Heart right ventricle (tissue), 16 donors: ENCODE measurements at places on chromosomes 1 and 21. TPM values are rescaled to one million over a fixed set of nuclear protein-coding genes. Genes with fewer than 3 reads are reported as not detected.

TSPEAR gene
- 2.1 TPM for total RNA-seq

FCRL6 gene
- not detected for total RNA-seq

SGIP1 gene
- 19.6 TPM for total RNA-seq

VASH2 gene
- total RNA-seq: 0.49 TPM

RNU1-1 gene
- 5,242 TPM for total RNA-seq

S100A8 gene
- 11.9 TPM for total RNA-seq

- H3K36me3 ChIP-seq: no peaks in the 10 kb centered on the region
- H3K27me3 ChIP-seq: no peaks in the 10 kb centered on the region
Measured at GRCh38 chr1:164914208-164914607, 355.2 kb downstream of the PBX1 start.

DNA sequence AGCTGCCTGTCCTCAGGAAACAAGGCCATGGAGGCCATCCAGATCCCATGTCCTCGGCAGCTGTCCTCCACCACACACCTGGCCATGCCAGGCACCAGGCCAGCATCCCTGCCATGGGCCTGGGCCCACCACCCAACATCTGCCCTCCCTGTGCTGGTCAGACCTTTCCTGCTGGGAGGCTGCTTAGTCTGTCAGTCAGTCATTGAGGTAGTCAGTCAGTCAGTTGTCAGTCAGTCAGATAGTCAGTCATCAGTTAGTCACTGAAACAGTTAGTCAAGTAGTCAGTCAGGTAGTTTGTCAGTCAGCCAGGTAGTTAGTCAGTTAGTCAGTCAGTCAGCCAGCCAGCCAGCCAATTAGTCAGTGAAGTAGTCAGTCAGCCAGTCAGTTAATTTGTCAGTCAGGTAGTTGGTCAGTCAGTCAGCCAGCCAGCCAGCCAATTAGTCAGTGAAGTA is 17.2 kb downstream of the KRTAP10-1 start:
- H3K27ac ChIP-seq: no peak overlapping the region
- no peaks in the 10 kb centered on the region for H3K36me3 ChIP-seq
- H3K4me3 ChIP-seq: no peak overlapping the region
- DNase-seq: no peak

DNA sequence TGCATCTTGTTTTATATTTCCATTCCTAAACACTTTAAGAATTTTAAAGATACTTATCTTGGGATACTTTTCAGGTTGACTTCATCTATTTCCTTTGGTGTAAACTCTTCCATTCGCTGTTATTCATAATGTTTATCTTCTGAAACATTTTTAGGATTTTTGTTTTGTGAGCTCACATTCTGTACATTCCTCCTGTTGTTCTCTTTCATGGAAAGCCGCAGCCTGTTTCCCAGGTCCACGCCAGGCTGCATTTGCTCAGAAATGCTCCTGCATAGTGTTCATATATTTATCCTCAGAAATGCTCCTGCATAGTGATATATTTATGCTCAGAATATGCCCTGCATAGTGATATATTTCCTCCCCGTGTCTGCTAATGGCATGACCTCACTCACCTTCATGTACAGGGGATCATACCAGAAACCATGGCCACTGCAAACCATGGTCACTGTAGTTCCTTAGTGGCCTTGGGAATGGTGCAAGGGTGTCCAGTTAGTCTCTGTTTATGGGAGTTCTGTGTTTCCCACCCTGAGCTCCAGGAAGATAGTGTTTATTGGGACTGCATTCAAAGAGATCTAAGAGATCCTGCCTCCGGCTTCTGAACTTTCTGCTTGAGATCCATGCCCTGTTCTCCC is 153.9 kb upstream of the GREM2 start:
- H3K4me3 ChIP-seq: no peak overlapping the region
- no peaks in the 10 kb centered on the region for H3K27me3 ChIP-seq
- no peaks in the 10 kb centered on the region for H3K36me3 ChIP-seq
- no peak for DNase-seq

DNA sequence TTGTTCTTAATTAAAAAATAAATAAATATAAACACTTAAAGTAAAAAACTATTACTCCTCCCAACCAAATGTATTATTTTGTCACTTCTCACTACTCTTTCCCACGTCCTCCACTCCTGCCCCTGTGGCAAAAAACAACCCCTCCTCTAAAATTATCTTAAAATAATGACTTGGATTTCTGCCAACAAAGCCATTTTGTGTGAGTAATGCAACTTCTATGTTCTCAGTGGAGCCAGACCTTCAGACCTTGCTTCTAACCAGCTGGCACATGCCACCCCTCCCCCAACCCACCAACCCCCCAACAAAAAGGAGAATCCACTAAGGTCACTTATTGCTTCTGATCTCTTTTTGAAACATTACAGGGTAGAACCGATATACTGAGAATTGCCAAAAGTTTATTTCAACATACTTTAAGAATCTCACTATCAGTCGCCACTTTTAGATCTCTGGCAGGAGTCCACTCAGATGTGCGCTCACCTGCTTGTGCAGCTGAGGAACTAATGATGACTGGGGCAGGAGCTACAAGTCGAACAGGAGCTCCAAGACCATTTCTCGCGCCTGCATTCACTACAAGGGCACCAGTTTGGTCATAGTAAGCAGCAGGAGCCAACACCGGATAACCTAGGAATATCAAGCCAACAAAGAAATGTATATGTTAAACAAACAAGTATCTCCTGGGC is 58.3 kb upstream of the SDC3 start:
- H3K4me1 ChIP-seq: peaks cover 52% of the 10 kb centered on the region
- H3K27ac ChIP-seq: peak overlapping the region; percentile 80
- DNase-seq: no peak
- no peak overlapping the region for H3K4me3 ChIP-seq

- H3K4me3 ChIP-seq: no peak overlapping the region
- no peak for DNase-seq
- H3K27me3 ChIP-seq: no peaks in the 10 kb centered on the region
- H3K36me3 ChIP-seq: no peaks in the 10 kb centered on the region
- peaks cover 22% of the 10 kb centered on the region for H3K4me1 ChIP-seq
Measured at GRCh38 chr1:116164150-116164549, 53.0 kb downstream of the MAB21L3 start.

GRCh38 chr1:60090655-60091054 is 17.1 kb upstream of the C1orf87 start:
- no peak for DNase-seq
- H3K4me1 ChIP-seq: no peaks in the 10 kb centered on the region
- no peaks in the 10 kb centered on the region for H3K36me3 ChIP-seq
- no peak overlapping the region for H3K4me3 ChIP-seq

DNA sequence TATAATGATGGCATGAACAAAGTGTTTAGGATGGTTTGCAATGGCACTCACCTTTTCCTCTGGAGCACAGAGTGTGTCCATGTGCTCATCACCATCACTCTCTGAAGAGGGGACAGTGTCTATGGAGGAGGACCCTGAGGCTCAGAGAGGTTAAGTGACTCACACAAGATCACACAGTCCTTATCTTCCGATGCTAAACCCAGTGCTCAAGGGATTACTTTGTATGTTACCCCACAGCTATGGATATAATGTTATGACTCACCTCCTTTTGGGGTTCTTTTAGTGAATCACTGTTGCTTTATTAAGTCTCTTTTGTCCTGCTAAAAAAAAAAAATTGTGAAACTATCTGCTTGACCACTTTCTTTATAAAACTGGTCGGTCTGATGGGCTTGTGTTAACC is 67.6 kb downstream of the TENT5C start:
- DNase-seq: no peak
- no peaks in the 10 kb centered on the region for H3K27me3 ChIP-seq
- H3K4me1 ChIP-seq: peaks cover 35% of the 10 kb centered on the region
- no peak overlapping the region for H3K27ac ChIP-seq

- H3K4me3 ChIP-seq: no peak overlapping the region
- H3K4me1 ChIP-seq: peaks cover 12% of the 10 kb centered on the region
- no peaks in the 10 kb centered on the region for H3K36me3 ChIP-seq
- H3K27ac ChIP-seq: peak overlapping the region; percentile 82
Measured at GRCh38 chr1:43344267-43344850, 6.7 kb downstream of the MPL start.

- no peak overlapping the region for H3K4me3 ChIP-seq
- peak overlapping the region; percentile 90 for H3K27ac ChIP-seq
- H3K4me1 ChIP-seq: peaks cover 34% of the 10 kb centered on the region
- peak; percentile 82 for DNase-seq
- H3K36me3 ChIP-seq: no peaks in the 10 kb centered on the region
Measured at GRCh38 chr1:25695090-25695770, 78.6 kb downstream of the MAN1C1 start.

DNA sequence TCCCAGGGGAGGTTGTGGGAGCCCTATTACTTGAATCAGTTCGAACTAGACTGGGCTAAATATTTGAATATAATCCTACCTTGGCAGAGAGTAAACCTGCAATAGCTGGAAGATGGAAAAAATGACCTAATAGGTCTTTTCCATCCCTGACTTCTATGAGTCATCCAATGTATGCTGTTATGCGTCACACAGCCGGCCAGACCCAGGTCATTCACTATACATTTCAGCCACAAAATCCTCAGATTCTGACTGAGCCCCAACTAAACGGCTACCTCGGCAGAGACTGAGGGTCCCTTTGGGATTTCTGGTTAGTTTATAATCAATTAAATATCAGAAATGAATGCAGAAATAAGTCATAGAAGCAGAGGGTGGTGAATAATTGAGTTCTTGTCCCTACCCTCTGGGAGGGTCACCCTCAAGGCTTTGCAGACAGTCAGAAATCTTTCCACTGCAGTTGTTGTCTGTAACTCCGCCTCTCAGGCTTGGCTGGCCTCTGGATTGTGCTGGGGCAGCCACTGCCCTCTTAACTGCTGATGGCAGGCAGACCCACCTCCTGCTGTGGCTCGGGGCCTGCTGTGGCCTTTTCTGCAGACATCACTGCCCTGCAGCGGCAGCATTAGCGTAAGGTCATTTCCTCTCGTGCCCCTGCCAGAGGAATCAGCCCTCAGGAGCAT is 240.5 kb downstream of the TGFB2 start:
- H3K4me1 ChIP-seq: peaks cover 23% of the 10 kb centered on the region
- H3K36me3 ChIP-seq: no peaks in the 10 kb centered on the region
- no peak overlapping the region for H3K4me3 ChIP-seq
- no peak overlapping the region for H3K27ac ChIP-seq
- H3K27me3 ChIP-seq: no peaks in the 10 kb centered on the region
